Skeletal muscle cell (primary cell): ENCODE measurements at places on chromosomes 1 and 21.

GRCh38 chr1:219575563-219575962 is 37.3 kb downstream of the ZC3H11B start:
- no peak for DNase-seq

DNA sequence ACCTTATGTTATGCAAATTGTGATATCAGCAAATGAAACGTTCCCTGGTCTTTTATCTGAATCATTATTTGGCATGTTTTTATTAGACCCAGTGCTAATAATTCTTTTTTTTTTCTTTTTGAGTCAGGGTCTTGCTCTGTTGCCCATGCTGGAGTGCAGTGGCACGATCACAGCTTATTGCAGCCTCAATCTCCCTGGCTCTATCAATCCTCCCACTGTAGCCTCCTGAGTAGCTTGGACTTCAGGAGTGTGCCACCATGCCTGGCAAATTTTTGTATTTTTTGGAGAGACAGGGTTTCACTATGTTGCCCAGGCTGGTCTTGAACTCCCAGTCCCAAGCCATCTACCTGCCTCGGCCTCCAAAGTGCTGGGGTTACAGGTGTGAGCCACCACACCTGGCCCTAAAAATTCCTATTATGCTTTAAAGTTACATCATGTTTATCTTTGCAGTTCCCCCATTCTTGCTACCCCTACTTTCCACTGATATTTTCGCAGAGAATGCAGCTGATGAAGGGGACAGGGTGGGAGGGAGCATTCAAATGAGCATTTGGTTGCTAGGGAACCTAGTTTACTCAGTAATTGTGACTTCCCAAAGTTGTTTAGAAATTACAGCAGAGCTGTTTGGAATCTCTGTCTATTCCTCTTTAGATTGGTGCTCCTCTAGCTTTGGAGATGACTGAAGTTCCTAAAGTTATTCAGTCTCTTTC is 18.4 kb downstream of the C1orf21 start:
- no peak for DNase-seq

DNA sequence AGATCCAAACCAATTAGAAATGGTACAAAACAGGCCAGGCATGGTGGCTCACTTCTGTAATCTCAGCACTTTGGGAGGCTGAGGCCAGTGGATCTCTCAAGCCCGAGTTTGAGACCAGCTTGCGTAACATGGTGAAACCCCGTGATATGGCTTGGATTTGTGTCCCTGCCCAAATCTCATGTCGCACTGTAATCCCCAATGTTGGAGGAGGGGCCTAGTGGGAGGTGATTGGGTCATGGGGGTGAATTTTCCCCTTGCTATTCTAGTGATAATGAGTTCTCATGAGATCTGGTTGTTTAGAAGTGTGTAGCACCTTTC is 7.0 kb upstream of the VASH2 start:
- DNase-seq: no peak

DNA sequence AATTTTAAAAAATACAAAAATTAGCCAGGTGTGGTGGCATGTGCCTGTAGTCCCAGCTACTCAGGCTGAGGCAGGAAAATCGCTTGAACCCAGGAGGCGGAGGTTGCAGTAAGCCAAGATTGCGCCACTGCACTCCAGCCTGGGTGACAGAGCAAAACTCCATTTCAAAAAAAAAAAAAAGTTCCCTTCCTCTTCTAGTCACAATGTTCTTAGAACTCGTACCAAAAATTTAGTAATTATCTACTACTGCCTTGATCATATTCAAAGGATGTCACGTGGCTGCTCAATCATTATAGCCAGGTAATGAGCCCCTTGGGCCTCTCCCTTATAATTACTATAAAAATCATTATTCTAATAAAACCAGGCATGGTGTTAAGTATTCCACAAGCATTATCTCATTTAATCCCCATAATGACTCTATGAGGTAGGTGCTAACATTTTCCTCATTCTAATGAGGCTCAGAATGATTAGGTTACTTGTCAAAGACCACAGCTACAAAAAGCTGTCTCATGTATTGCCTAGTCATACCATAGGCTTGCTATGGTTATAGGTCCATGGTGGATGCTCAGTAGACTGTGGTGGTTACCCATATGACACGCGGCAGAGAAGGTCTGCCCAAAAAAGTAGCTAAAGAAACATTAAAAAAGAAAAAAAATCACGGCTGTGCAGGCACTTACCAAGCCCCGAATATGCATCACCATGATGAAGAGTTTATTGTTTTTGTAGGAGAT is 15.5 kb upstream of the PPP1R15B start:
- no peak for DNase-seq

GRCh38 chr1:89951766-89952604 is 42.9 kb upstream of the ZNF326 start:
- no peak for DNase-seq

GRCh38 chr1:91741301-91741700 is 144.7 kb downstream of the TGFBR3 start:
- DNase-seq: no peak

DNA sequence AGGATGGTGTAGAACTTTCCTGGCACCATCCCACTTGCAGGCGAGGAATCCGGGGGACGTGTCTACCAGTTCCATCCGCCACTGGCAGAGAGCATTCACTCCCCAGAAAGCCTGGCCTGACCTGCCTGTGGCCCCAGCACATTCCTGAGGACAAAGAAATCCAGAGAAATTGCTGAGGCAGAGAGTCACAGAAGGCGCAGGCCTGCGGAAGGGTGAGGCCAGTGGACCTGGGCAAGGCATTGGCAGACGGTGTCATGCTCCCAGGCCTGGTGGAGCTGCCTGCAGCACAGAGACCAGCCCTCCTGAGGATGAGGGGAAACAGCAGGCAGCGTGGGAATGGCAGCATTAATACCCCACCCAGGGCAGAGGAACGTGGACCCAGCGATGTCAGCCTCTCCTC is 81.2 kb upstream of the F3 start:
- no peak for DNase-seq

GRCh38 chr1:96488777-96489176 is 232.8 kb upstream of the PTBP2 start:
- no peak for DNase-seq

- DNase-seq: no peak
Observed at GRCh38 chr1:1616045-1616790, 918 bp downstream of the MIB2 start.

DNA sequence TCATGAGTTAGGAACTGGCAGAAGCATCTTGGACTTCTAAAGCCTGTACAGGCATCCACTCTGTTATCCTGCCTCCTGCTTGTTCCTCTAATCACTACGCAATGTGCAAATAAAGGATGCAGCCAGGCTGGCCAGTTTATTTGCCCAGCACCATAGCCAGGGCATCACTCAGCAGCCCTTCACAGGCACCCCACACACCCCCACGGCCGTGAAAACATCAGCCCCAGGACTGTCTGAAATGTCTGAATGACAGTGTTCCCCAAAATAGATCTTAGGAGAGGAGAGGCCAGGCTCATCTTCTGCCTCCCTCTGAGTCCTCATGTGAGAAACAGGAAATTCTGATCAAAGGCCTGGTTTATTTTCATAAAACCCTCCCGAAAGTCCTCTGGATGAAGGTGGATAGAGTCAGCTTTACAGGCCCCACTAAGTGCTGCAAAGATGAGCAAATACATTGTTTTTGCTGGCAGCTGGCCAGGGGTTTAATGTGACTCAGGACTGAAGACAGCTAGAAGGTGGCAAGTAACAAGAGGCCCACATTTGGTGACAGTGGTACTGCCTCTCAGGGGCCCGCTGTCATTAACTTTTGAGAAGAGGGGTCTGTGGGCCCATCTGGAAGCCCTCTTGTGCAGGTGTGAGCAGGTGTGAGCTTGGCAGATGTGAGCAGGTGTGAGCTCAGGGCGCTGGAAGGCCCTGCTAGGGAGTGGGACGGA is 32.9 kb downstream of the GRHL3 start:
- peak; percentile 34 for DNase-seq

GRCh38 chr1:169001353-169001752 is 105.1 kb upstream of the ATP1B1 start:
- DNase-seq: no peak

DNA sequence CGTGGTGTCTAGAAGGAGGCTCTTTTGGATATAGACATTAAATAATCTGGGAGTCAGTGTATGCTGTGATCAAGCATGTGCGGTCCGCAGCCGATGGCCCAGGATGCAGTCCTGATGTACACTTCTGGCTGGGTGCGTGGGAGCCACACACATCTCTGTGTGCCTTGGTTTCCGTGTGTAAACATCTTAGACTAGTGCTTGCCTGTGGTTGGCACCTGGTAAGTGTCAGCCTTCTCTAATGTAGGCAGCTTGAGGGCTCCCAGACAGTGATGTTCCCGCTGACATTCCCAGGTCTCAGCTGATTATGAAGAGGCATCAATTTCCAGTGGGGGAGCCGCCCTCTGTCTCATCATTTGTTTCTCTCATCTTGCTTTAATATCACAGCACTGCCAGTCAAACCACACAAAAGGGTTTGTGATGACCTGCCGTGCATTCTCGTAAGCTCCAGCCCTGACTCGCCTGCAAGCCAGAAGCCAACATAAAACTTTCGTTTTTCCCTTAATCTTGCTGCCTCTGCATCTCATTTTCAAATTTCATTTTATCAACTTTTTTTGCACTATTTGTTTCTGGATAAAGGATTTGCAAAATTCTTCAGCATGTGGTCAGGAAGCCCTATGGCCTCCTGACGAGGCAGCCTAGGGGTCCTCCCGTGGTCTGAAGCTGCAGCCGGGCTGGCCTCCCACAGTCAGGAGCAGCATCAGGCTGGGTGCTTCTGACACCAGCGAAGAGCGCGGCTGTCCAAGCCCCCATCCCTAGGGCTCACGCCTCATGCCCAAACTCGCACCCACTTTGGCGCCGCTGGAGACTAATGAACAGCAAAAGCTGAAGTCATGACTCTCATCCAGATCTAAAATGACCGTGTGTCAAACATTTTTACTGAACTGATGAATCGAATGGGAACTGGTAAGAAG is 28.1 kb downstream of the PDE9A start:
- DNase-seq: no peak

DNA sequence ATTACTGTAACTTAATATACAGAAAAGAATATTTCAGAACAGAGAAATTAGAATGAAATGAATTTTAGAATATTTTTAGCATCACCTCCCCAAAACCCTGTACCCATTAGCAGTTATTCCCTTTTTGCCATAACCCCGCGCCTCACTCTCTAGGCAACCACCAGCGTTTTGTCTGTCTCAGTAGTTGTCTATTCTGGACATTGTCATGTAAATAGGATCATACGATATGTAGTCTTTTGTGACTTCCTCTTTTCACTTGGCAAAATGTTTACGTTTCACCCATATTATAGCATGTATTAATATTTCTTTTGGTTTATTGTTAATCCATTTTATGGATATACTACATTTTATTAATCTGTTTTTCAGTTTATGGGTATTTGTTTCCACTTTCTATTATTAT is 24.9 kb downstream of the SOAT1 start:
- no peak for DNase-seq

DNA sequence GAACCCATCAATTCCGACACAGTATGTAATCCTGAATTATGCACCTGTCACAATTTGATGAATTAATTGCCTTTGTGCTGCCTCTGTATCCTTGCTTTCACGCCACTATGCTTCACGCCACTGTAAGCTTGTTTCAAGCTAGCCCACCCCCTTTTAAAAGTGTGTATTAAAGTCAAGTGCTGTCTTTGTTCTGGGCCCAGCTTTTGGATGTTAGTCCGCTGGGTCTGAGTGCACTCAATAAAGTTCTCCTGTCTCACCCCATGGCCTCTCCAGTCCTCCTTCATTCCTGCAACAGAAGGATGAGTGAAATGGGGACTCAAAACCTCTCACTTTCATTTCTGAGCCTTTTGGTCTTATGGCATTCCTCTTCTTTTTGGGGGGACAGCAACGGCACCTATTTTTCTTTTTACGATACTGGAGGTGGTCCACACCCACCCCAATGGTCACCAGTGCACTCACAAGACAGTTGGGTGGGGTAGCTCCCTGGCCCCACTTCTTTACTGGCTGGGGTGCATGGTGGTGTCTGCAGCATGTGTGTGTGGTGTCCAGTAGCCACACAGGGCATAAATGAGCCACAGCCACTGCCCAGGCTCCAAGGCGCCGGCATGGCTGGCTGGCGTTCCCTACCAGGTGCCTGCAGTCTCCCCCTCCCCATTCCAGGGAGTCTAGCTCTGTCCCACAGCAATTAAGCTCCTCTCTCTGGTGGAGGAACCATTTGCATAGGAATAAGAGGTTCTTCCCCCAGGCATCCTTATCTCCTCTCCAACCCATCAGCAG is 1.8 kb downstream of the THEM4 start:
- DNase-seq: no peak

GRCh38 chr1:180425952-180426351 is 76.4 kb downstream of the ACBD6 start:
- DNase-seq: no peak

DNA sequence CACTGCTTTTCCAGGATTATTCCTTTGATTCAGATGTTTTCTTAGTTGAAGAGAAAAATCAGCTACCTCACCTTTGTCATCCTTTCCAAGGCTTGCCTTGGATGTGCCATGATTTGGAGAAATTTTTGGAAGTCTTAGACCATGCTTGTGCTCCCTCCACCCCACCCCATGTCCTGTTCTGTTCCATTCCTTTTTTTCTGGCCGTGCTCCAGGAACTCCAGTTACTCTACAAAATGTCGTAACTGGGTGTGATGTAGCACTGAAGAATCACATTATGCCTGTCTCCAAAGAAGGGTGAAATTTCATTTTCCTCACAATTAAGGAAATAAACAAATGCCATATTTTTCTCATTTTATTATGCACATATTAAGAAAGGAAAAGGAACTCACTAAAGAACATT is 217.8 kb upstream of the ZRANB2 start:
- DNase-seq: no peak

- no peak for DNase-seq
Observed at GRCh38 chr1:93659822-93660503, 21.7 kb downstream of the BCAR3 start.

DNA sequence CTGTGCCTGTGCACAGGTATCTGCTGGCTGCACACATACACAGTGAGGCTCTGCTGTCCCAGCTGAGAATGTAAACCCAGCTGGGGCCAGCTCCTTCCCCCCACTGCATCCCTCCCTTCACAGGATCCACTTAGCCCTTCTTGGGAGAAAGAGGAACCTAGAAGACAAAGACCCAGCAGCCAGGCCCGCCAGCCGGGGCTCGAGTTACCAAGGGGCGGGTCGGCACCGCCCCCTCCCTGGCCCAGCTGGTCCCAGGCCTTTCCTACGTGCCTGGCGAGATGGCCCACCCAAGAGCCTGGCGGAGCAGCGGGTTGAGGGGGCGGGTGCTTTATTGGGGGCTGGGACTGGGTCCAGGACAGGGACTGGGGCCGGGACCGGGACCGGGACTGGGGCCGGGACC is 2.1 kb downstream of the SH3BGRL3 start:
- DNase-seq: no peak

- DNase-seq: no peak
Observed at GRCh38 chr1:30471307-30471706, 252.1 kb downstream of the MATN1 start.

DNA sequence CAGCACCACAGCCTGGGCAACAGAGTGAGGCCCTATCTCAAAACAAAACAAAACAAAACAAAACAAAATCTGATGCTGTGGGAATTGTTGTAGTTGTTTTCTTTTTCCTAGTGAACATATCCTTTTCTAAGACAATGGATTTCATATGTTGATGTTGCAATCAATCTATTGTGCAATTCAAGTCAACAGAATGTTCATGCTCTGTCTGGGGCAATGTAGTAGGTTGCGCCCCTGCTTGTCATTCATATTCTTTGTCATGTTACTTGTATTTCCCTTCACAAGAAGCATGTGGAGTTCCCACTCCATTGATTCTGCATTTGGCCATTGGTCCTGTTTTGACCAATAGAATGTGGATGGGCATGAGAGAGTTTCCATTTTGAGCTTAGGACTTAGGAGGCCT is 223.9 kb downstream of the DUSP10 start:
- peak; percentile 62 for DNase-seq

- DNase-seq: no peak
Observed at GRCh38 chr1:22774833-22775182, 64.2 kb downstream of the EPHB2 start.

GRCh38 chr1:186139701-186140100 is 235.4 kb downstream of the TPR start:
- DNase-seq: peak; percentile 55
